ENCODE measurements at places on chromosomes 3 and 15.
A peak's percentile ranks its signal among the peaks of the same experiment; 100 is the strongest.

- no peak for DNase-seq
Measured at GRCh38 chr3:150970665-150971324, 1.7 kb downstream of the CLRN1 start.

DNA sequence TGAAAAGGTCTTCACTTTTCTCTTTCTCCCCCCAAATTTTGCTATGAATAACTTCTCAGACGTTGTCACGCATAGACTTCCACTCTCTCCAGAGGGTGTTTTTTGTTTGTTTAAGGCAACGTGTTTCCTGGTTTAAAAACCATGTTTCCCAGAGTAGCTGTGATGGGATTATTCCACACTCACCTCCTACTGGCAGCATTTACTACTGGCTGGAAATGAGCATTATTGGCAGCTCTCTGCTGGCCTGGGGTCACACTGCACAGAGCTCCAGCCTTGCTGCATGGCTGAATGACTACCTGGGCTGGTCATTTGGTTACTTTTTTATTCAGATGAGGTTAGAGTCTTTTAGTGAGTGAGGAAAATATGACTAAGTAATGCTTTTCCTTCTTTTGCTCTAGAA, 65.2 kb downstream of the RARB start:
- DNase-seq: no peak

DNA sequence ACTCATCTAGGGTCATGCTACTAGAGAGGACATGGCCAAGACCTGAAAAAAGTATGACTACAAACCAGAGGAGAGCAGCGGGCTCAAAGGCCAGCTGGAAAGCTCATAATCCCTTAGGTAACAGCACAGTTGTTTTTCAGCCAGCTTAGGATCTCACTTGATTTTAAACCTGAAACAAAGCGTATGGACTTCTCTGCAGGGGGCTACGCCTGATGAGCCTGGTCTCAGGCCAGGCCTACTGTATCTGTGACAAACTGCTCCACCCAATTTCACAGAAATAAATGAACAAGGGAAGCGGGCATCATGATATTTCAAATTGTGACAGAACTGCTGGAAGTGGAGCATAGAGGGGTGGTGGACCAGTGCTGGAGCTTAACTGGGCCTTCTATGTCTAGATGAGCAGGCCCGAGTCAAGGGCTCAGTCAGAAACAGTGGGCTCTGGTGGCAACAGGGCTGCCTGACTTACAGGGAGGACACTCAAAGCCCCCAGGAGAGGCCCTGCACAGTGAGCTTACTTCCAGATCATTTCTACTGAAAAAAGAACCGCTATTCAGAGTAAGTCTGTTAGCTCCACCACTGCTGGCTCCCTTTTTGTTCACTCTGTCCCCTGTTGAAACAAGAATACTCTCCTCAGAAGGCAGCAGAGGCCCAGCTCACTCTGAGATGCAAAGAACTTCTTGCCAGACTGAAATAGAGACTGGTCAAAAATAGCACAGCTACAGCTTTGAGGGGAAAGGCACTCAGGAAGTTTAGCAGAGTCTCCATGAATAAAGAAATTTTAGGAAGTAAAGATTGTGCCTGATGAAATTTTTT, 47.0 kb downstream of the LRIG1 start:
- DNase-seq: no peak

DNA sequence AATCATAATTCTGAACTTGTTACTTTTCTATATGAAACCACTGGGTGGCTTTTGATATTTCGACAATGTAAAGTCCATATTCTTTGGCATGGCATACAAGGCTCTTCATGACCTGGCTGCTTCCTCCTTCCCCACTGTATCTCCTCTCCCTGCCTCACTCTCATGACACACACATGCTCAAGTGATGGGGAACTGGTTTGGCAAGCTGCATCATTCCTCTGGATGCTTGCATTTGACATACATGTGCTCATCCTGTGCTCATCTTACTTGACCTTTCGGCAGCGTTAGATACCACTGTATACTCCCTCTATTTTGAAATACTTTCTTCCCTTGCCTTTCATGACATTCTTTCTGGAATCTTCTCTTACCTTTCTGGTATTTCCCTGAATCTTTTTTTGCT, 51.8 kb upstream of the ZDHHC23 start:
- no peak for DNase-seq

DNA sequence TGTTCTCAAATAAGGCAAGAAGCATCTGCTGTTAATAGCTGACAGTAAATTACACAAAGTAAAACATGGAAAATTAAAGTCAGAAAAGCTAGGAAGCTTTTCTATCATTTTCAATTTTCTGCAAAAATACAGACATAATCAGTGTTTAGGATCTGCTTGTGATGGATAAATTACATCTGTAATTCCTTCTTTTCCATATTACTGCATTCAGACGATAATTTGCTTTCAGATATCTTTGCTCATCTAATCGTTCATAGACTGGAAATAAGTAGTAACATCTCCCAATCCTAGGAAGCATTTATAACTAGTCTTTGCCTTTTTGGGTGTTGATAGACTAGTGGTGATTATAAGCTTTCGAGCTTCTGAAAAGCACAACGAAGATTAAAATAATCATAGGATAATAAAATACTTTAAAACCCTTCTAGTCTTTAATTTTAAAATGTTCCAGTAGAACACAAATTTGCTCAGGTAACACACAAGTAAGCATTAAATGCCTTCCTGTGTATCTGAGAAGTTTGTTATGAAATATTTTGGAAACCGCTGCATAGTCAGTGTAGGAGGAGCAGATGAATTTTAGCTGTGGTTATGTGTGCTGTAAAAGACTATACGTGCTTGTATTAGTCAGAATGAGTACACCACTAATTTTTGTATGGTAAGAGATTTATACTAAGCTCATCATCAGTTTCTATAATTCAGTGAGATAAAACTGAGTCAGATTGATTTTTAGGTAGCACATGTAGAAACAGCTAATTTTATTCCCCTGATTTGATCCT, 41.0 kb downstream of the MBNL1 start:
- DNase-seq: no peak

- no peak for DNase-seq
Measured at GRCh38 chr3:31067004-31067403, 172.5 kb upstream of the GADL1 start.

GRCh38 chr3:190044142-190044541, 76.6 kb downstream of the P3H2 start:
- no peak for DNase-seq

DNA sequence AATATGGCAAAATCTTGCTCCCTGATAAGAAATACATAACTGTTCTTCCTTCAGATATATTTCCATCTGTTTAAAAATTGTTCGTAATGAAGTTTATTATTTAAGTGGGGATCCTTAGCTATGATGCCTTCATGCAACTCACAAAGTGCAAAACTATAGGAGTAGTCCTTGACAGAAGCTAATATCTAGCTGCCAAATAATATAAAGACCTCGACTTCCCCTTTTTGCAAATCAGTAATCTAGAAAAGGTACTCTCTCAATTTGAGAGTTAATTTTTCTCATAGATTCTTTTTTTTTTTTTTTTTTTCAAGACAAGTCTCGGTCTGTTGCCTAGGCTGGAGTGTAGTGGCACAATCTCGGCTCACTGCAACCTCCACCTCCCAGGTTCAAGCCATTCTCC, 23.0 kb downstream of the SLTM start:
- DNase-seq: no peak

DNA sequence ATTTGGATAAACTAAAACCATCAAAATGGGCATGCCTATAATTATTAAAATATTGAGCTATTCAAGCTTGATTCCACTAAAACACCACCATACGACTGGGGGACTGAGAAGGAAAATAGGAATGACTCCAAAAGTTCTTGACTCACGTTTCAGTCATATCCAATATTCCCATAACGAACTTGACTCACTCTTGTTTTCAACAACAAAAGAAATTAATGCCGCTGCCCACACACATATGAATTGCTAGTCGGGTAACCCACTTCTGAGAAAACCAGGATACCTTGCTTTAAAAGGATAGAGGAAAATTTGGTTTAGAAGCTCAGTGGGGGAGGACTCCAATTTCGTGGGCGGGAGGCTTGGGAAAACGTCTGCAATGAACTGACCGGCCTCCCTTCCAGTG, 5.2 kb downstream of the HTR3C start:
- no peak for DNase-seq

DNA sequence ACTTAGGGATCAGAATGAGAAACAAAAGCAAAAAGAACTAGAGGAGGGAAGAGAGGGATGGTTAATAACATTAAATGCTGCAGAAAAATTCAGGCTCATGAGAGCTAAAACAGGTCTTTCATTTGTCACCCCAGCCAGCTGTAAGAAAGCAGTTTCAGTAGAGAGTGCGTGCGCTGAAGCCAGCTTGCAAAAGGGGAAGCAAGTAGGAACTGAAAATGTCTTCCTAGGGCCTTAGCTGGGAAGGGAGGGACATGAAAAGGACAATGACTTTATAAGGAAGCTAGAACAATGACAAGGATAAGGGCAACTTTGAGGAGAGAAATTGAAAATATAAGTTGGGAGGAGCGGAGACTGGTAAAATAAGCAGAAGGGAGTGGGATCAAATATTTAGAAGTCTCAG, 3.1 kb downstream of the CIAO2A start:
- DNase-seq: peak; percentile 28

- DNase-seq: no peak
Measured at GRCh38 chr15:50624616-50625168, 61.9 kb downstream of the TRPM7 start.

DNA sequence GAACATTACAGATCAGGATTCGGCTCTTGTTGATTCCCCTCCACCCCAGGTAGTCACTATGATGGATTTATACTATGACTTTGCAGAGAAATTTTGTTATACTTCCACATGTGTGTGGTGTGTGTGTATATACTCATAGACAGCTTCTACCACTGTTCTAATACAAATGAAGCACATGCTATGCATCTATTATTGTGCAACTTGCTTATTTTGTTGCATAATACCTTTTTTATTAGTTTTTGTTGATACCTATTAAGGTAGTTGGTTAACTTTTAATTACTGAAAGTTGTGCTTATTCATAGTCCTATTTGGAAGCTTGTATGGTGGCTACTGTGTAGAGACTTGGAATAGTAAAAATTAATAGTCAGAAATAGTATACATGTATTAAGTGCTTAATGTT, 140.6 kb downstream of the CACNA2D3 start:
- DNase-seq: no peak

- no peak for DNase-seq
Measured at GRCh38 chr15:64009241-64009640, 37.0 kb downstream of the DAPK2 start.

DNA sequence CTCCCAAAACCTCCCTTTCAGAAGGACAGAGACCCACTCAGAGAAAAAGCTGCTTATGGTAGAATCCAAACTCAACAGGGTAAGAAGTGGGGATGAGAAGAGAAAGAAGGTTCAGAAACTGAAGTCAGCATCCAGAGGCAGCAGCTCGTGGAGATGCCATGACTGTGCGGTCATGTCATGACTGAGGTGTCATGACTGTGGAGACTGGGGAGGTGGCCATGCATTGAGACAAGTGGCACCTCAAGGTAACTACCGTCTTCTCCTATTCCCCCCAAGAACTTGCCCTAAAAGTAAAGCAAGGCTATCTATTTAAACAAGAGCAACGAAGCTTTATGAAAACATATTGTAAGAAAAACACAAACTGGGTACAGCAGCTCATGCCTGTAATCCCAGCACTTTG, 15.1 kb downstream of the CHRNA3 start:
- no peak for DNase-seq

- DNase-seq: no peak
Measured at GRCh38 chr15:90624278-90624981, 92.7 kb upstream of the BLM start.
